MCF 10A (cell line): ENCODE measurements at places on chromosomes 1 and 21. TPM values are rescaled to one million over a fixed set of nuclear protein-coding genes. Genes with fewer than 3 reads are reported as not detected.

Gene LEFTY2
- not detected in 2 replicates for total RNA-seq

- no peak overlapping the region for H3K4me3 ChIP-seq
- peaks cover 14% of the 10 kb centered on the region for H3K36me3 ChIP-seq
- H3K4me1 ChIP-seq, result peaks cover 5% of the 10 kb centered on the region
- no peak overlapping the region for H3K27ac ChIP-seq
Measured at GRCh38 chr1:9269721-9270120, 23.0 kb upstream of the SPSB1 start.

DNA sequence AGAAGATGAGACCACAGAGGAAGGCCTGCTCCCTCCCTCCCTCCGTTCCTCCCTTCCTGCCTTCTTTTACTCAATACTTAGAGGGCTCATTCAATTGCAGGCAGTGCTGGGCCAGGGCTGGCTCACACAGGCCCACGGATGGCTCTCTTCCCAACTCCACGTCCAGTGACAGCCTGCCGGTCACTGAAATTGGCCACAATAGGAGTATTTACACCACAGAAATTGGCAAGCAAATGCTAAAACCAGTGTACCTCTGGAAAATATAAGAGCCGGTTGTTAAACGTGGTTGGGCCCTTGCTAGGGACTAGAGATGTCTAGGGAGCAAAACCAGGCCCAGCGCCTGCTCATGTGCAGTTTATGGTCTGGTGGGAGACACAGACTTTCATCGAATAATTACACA is 72.4 kb upstream of the TMEM51 start:
- no peak overlapping the region for H3K4me3 ChIP-seq
- peaks cover 7% of the 10 kb centered on the region for H3K4me1 ChIP-seq
- no peaks in the 10 kb centered on the region for H3K36me3 ChIP-seq

- DNase-seq, result peak; percentile 50
- no peaks in the 10 kb centered on the region for H3K27me3 ChIP-seq
- no peaks in the 10 kb centered on the region for H3K36me3 ChIP-seq
Measured at GRCh38 chr1:218613105-218613504, 268.0 kb downstream of the TGFB2 start.

DNA sequence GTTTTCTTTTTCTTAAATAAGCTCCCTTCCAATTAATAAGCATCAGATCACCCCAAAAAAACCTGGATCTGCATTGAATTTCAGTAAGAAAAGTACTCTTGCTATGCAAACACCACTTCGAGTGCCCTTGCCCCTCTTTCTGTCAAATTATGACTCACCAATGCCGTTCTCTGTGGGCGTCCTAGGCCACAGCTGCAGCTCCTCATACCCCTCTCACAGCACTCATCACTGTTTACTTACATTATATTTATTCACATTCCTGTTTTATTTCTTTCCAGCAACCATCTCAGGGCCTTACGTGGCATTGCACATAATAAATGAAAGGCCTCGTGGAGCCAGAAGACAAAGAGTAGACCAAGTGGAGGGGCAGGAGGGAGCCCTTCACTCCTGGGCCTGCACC is 99.1 kb upstream of the CTTNBP2NL start:
- no peaks in the 10 kb centered on the region for H3K36me3 ChIP-seq
- peaks cover 5% of the 10 kb centered on the region for H3K4me1 ChIP-seq
- no peak overlapping the region for H3K27ac ChIP-seq
- no peaks in the 10 kb centered on the region for H3K27me3 ChIP-seq
- H3K4me3 ChIP-seq, result no peak overlapping the region

DNA sequence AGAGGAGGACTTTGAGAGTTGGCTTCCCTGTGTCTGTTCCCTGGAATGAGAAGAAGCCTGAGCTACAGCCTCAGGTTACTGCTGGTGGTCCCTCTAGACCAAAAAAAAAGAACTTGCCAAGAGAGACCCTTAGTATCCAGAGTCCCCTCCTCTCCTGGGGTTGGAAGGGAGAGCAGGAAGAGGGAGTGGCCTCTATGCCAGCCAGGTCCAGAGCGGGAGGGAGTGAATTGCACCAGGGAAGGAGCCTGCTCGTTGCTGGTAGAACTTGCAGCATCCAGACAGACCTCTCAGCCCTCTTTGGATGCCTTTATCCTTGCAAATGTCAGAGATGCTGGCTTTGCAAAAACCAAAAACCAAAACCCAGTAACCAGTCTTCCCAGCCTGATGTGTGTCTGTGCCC is 491.3 kb upstream of the VAMP3 start:
- no peaks in the 10 kb centered on the region for H3K27me3 ChIP-seq
- H3K4me3 ChIP-seq, result no peak overlapping the region
- DNase-seq, result no peak
- H3K27ac ChIP-seq, result no peak overlapping the region

Gene CSF3R
- total RNA-seq, result not detected in 2 replicates

DNA sequence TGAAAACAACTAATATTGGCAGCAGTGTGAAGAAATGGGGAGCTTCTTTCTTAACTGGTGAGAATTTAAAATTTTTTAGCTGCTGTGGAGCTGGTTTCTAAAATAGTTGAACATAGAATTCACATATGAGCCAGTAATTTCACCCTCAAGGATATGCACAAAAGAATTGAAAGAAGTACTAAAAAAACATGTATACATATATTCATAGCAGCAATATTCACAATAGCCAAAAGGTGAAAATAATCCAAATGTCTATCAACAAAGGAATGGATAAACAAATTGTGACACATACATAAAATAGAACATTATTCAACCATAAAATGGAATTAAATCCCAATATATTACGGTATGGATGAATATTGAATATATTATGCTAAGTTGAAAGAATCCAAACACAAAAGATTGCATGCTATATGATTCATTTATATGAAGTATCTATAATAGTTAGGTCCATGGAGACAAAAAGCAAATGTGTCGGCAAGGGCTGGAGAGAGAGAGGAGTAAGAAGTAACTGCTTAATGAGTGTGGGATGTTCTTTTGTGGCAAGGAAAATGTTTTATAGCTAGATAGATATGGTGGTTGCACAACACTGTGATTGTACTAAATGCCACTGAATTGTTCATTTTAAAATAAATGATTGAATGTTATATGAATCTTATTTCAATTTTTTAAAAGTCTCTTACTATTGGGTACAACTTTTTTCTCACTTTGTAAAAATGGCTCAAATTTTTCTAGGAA is 14.8 kb upstream of the COL11A1 start:
- no peaks in the 10 kb centered on the region for H3K36me3 ChIP-seq
- no peak overlapping the region for H3K27ac ChIP-seq
- no peaks in the 10 kb centered on the region for H3K4me1 ChIP-seq
- no peak overlapping the region for H3K4me3 ChIP-seq
- H3K27me3 ChIP-seq, result no peaks in the 10 kb centered on the region
- DNase-seq, result no peak

DNA sequence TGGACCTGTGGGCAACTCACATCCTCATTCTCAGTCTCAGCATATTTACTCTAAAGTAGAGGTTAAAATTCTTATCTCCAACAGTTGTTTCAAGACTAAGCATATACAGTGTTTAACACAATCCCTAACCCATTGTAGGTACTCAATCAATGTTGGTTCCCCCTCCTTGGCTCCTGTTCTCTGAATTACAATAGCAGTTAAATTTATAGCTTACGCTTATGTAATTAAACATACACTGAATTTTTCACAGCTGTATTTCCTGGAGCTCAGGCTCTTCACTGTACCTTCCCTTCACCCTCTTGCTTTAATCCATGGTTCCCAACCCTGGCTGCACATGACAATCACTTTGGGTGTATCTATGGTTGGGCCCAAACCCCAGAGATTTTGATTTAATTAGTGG is 89.4 kb downstream of the LPAR3 start:
- H3K4me1 ChIP-seq, result peaks cover 3% of the 10 kb centered on the region
- no peak for DNase-seq
- H3K36me3 ChIP-seq, result no peaks in the 10 kb centered on the region
- H3K27me3 ChIP-seq, result no peaks in the 10 kb centered on the region

Gene CFHR2
- total RNA-seq, result not detected in 2 replicates

- peaks cover 6% of the 10 kb centered on the region for H3K36me3 ChIP-seq
- peak overlapping the region; percentile 33 for H3K4me3 ChIP-seq
- peak; percentile 97 for DNase-seq
- H3K27me3 ChIP-seq, result no peaks in the 10 kb centered on the region
Measured at GRCh38 chr1:64343105-64343822, 126.7 kb upstream of the CACHD1 start.

Gene PTPRC
- total RNA-seq, result not detected in 2 replicates

Gene INSRR
- not detected in 2 replicates for total RNA-seq

Gene HTR6
- total RNA-seq, result not detected in 2 replicates

DNA sequence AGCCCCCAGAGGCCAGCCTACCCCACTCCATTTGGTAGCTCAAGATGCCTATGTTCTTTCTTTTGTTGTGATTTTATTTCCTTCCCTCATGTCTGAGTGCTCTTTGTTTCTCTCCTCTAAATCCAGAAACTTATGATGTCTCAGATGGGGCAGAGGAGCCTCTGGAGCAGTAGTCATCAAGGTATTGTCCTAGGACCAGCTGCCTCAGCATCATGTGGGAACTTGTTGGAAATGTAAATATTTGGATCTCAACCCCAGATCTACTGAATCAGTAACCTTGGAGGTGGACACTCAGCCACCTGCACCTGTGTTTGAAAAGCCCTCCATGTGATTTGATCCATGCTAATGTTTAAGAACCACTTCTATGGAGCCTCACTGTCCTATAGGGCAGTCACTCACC is 593.1 kb upstream of the PLXNA2 start:
- H3K4me3 ChIP-seq, result no peak overlapping the region
- H3K27me3 ChIP-seq, result no peaks in the 10 kb centered on the region
- H3K4me1 ChIP-seq, result no peaks in the 10 kb centered on the region
- H3K36me3 ChIP-seq, result no peaks in the 10 kb centered on the region
- H3K27ac ChIP-seq, result no peak overlapping the region

DNA sequence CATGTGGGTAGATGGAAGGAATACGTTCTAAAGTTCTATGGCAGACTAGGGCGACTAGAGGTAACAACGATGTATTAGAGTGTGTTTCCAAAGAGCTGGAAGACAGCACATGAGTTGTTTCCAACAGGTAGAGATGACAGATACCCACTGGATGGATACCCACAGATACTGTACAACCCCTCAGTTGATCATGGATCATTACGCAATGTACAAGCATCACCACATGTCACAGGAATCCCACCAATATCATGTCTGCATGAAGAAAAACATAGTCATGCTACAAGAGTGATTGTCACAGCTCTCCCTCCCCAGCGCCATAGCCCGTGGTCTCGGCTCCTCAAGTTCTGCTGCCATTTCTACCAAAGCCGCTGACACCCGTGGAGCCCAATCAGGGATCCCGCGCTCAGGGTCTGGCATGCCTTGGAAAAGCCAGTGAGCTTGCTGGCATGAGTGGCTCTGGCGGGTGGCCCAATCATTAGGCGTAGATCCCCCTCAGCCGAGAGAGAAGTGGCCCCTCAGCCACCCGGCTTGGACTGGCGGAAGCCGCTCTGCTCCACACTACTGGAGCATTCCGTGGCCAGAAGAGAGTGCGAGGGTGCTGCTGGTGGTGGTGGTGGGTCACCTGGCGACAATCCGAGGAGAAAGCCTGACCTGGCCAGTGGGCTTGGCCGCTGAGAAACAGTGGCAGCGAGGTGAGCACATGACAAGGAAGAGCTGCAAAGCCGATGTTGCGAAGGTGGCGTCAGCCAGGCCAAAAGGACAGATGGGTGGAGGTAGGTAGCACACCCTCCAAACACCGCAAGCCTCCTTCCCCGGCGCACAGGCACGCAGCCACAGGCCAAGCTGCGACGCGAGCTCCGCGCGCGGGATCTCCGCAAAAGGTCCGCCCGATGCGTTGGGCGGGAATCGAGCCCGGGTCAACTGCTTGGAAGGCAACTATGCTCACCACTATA is 65.7 kb upstream of the FCGR2A start:
- peak overlapping the region; percentile 89 for H3K4me3 ChIP-seq
- DNase-seq, result peak; percentile 30
- H3K27me3 ChIP-seq, result no peaks in the 10 kb centered on the region
- H3K4me1 ChIP-seq, result no peaks in the 10 kb centered on the region
- H3K36me3 ChIP-seq, result no peaks in the 10 kb centered on the region

DNA sequence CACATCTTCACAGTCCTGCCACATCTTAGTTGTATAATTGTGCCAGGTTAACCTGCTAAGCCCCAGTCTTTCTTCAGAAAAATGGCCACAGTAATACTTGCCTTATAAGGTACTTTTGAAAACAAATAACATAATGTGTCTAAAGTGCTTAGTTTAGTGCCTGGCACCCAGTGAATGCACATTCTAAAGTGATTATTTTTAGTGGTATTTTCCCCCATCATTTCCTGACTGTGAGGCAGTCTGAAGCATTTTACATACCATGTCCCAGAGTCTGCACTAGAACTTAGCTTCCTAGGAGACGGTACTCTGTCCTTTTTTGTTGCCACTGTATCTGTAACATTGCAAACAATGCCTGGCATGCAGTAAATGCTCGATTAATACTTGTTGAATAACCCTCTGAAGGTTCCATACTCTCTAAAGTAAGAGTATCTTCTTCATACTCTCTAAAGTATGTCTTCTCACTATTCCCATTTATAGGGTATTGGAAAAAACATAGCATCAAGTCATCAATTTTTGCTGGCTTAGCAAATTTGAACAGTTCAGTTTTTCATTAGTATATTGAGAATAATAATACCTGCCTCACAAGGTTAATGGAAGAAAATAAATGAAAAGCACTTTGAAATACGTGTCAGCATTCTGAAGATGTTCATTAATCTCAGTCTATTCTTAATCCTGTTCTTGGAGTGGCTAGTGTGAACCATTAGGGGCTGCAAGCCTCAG is 43.7 kb downstream of the FMO3 start:
- no peak overlapping the region for H3K27ac ChIP-seq
- no peaks in the 10 kb centered on the region for H3K4me1 ChIP-seq
- H3K36me3 ChIP-seq, result no peaks in the 10 kb centered on the region
- no peaks in the 10 kb centered on the region for H3K27me3 ChIP-seq
- no peak for DNase-seq

GRCh38 chr1:201153474-201154388 is 543 bp downstream of the TMEM9 start:
- peak overlapping the region; percentile 82 for H3K4me3 ChIP-seq
- H3K4me1 ChIP-seq, result peaks cover 5% of the 10 kb centered on the region
- DNase-seq, result no peak

Gene SELL
- not detected in 2 replicates for total RNA-seq

DNA sequence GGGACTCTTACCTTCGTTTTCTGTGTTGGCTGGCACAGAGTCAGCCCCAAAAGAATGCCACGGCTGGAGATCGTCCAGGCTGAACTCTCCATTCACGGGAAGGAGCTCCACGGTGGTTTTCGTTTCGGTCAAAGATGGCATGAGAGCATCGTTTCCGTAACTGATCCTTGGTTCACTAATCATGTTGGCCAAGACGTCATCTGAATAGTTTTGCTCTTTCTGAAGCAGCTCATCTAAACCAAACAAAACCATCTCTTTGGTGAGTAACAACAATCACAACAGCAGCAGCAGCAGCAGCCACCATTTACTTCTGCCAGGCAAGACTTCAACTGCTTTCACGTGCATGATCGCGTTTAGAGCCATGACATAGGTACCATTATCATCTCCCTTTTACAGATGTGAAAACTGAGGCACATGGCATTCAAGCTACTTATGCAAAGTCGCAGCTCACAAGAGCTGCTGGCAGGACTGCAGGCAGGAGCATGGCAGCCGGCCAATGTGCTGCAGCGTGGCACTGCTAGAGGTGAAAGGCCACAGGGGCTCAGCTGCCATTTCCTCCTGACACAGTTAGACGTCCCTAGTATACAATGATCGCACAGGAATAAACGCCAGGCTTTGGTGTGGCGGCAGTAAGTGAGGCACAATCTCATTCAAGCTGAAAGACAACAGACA is 177.1 kb downstream of the GABPA start:
- H3K36me3 ChIP-seq, result peaks cover 25% of the 10 kb centered on the region
- no peak overlapping the region for H3K4me3 ChIP-seq
- no peak overlapping the region for H3K27ac ChIP-seq
- no peaks in the 10 kb centered on the region for H3K27me3 ChIP-seq
- DNase-seq, result no peak

GRCh38 chr1:23865543-23865930 is 2.6 kb downstream of the FUCA1 start:
- H3K27me3 ChIP-seq, result peaks cover 16% of the 10 kb centered on the region
- peaks cover 30% of the 10 kb centered on the region for H3K4me1 ChIP-seq
- H3K36me3 ChIP-seq, result peaks cover 28% of the 10 kb centered on the region
- peak overlapping the region; percentile 39 for H3K4me3 ChIP-seq
- H3K27ac ChIP-seq, result peak overlapping the region; percentile 47
